ENCODE measurements at places on chromosomes 5 and 9.

- no peak for DNase-seq
These were observed 162.0 kb upstream of the SMIM23 start for GRCh38 chr5:171623551-171624097.

GRCh38 chr5:53464722-53465121 is 15.7 kb upstream of the FST start:
- DNase-seq = no peak

DNA sequence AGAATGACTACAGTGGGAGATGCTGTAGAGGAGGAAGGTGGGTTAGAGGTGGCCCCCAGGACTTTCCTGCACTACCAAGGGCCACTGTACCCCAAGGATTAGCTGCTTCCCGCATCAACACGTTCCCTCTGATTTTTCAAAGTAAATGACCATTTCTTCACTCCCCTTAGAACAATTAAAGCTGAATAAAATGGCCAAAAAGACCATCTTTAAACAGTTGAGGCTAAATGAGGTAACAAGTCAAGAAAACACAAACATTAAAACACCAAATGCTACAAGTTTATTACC is 740 bp upstream of the ERAP1 start:
- DNase-seq = no peak

DNA sequence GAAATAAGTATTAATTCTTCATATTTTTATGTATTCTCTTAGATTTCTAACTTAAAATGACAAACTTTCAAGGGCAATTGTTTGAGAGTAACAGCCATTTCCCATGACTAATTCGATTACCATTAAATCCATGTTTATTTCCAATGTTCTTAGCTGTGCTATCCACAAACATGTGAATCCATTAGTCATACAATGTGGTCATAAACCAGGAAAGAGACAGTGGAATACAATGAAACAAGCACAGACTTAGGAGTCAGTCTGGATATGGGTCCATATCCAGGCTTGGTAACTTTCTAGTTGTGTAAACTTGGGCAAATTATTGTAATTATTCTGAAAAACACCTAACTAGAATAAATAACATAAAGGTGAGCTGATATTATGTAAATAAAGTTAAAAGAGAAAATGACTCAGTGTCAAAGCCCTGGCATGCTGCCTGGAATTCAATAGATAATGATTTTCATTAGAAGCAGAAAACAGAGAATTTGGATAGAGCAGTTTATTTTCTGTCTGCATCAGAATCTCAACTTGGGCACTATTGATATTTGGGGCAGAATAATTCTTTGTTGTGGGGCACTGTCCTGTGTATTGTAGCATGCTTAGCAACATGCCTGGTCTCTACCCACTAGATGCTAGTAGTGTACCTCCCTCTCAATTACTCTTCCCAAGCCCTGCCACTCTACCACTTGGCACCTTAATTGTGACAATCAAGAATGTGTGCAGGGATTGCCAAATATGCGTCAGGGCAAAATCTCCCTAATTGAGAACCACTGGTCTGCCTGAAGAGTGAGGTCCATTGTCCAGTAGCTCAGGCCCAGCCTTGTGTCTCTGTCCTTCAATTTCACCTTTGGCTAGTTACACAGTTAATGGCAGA is 44.7 kb upstream of the SLC27A6 start:
- no peak for DNase-seq

GRCh38 chr9:107051392-107051791 is 188.4 kb downstream of the ZNF462 start:
- DNase-seq = no peak

- no peak for DNase-seq
These were observed 52.5 kb downstream of the NUP214 start for GRCh38 chr9:131177898-131178297.

DNA sequence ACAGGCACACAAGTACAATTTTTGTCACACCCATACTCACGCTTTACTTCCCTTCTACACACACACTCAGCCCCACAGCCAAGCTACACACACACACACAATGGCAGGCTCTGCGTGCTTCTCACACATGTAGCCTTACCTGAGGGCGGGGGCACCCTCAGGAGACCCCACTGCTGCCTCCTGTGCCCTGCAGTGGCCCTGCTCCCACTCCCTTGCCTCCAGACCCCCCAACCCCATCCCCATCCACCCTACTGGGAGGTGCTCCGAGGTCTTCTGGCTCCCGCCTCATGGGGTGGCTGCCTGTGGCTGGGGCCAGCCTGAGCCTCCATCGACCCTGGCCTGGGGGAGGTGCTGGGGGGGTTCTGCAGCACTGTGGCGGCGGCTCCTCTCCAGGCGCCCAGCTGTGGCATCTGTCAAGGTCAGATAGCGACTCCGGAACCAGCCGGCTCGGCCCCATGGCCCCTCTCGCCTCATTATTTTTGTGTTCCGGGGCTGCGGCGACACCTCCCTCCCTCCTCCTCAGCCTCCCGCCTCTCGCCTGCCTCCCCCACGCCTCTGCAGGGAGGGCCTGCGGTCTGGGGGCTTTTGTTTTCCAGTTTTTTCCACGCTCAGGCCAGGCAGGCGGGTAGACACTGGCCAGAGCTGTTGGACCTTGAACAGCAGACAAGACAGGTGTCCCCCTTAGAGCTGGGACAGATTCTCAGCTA is 21.7 kb downstream of the CXXC5 start:
- DNase-seq = no peak

GRCh38 chr9:109497226-109498153 is 617 bp downstream of the PTPN3 start:
- peak; percentile 2 for DNase-seq

DNA sequence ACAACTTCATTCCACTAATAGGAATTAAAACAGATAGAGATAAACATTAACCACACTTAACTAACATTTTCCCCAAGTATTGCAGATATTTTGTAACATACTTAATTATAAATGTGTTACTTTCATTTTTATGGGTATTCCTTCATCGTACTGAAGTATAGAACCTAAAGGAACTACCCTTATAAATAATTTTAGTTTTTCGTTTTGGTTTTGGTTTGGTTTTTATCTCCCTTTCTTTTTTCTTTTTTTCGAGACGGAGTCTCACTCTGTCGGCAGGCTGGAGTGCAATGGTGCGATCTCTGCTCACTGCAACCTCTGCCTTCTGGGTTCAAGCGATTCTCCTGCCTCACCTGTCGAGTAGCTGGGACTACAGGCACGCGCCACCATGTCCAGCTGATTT is 60.1 kb upstream of the LMNB1 start:
- no peak for DNase-seq

DNA sequence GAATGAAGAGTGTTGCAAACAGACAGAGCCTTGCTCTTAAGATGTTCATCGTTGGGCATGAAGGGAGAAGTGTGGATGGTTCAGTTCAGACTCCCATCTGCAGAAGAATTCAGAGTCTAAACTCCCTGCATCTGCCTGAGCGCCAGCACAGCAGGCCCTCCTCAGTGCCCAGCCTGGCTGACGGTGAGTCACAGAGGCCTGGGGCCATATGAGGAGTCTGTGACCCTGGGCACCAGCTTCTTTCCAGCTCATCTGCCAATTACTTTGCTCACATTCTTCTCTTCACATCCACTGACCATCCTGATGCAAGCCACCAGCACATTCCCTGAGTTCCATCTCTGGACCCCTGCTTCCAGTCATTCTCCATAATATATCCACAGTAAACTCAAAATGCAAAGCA is 401.1 kb upstream of the TRPC7 start:
- DNase-seq = no peak

DNA sequence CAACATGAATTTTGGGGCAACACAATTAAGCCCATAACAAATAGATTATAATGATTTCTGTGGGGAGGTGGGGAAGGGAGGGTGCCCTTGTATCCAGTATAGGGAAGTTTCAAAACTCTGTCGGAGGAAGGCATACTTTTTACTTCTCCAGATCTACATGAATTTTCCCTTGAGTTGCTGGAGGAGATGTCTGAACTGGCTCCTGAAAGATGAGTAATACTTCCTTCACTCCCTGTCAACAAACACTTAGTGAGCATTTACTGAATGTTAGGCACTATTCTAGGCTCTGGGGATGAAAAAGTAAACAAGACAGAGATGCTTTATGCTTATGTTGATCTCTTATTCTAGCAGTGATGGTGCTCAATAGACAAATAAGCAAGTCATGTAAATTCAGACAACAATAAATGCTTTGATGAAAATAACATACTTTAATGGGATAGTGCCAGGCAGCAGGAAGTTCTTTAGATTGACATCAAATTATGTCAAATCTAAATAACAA is 197.9 kb upstream of the ANKH start:
- DNase-seq = no peak

- no peak for DNase-seq
These were observed 129.4 kb upstream of the OR13F1 start for GRCh38 chr9:104374711-104375110.

GRCh38 chr9:2664174-2665065 is 42.8 kb downstream of the VLDLR start:
- no peak for DNase-seq

- DNase-seq = no peak
These were observed 5.9 kb downstream of the ARSB start for GRCh38 chr5:78979117-78979742.

DNA sequence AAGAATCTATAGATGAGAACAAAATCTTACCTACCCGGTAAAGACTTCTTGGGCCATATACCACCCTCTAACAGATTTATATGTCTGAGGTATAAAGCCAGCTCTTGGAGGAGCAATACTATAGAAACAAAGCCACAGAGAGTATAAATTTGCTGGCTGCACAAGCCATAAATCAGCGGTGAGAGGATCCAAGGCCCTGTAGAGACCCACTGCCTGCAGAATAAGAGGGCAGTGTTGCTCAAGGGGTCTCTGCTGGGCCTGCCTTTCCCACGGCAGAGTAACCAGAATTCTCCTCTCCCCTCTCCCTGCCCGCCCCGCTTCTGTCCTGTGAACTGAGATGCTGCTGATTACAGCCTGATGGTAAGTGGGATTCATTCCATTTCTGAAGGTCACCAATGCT is 89.2 kb downstream of the NDFIP1 start:
- no peak for DNase-seq

GRCh38 chr9:3698076-3698475 is 172.3 kb upstream of the RFX3 start:
- DNase-seq = peak; percentile 12

- no peak for DNase-seq
These were observed 1.9 kb downstream of the TERT start for GRCh38 chr5:1292846-1293415.

DNA sequence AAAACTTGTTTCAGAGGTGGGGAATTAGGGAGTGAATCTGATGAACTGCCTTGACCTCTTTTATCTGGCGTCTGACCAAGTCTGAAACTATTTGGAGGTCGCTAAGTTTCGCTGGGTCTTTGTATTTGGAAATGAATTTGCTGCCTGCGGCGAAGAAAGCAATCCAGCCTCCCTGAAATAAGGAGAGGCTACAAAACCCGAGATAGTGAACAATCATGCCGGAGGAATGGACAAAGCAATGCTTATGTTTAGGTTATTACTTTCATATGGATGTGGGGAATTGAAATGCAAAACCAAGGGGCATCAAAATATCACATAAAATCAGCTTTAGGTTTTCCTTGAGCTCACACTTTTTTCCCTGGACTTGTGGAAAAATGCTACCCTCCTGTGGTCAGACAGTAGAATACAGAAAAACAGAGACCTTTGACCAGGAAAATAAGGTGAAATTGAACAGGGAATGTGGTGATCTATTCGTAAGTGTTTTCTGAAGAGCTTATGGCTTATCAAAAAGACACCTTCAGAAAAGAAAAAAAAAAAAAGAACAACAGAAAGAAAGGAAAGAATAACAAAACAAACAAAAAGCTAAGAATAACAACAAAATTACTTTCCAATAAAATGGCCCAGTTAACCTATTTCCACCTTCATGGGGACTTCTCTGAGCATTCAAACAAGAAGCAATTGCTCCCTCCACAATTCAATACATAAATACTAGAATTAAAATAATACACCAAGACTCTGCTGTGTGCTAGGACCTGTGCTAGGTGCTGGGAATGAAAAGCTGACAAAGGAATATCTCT is 68.6 kb upstream of the DPYSL3 start:
- peak; percentile 49 for DNase-seq

DNA sequence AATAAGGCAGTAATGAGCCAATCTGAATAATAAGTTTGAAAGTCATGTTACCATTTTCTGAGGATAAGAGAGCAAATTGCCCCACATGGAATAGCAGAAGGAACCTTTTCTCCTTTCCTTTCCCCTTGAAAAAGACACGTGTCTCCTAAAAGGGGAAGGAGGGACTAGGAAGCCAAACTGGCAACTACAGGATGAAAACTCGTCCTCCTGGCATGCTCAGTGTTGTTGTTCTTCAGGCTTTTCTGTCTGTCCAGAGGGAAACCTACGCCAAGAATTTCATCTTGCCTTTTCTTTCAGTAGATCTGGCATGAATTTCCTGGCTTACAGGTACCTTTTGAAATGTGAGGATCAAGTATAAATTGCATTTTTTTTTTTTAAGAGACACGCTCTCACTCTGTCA is 355.9 kb upstream of the TLE4 start:
- DNase-seq = no peak

DNA sequence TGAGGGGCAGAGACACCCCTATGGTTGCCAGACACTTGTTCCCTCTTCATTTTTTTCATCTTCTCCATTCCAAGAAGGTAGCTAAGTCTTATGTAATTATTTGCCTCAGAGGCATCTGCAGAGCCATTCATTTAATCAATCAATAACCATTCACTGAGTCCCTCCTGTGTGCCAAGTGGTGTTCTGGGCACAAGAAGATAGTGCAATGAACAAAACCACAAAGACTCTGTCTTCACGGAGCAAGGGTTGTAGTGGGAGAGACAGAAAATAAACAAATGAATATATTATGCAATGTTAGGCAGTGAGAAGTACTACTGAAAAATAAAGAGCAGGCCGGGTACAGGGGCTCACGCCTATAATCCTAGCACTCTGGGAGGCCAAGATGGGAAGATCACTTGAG is 41.4 kb upstream of the CTNNA1 start:
- DNase-seq = no peak

DNA sequence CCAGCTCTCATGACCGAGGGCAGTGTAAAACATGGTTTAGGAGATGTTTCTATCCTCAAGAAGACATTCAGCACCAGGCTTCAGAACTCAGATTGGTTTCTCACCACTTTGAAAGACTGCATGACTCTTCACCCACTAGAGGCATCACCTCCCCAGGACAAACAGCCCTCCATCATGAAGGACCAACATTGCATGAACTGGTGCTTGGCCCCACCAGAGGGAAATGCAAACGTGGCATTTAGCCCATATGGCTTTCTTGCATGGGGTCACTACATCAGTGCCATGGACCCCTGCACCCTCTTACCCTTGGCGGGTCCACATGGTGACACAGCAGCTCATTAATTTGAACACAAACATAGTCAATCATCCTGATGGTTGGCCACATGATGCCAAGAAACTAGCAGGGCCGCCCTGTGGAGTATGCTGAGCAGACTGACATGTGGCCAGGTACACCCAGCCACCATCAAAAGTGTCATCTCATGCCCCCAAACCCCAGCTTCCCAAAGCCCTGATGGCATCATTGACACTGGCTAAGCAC is 129.5 kb upstream of the FSTL4 start:
- DNase-seq = no peak

GRCh38 chr9:10678010-10678409 is 65.2 kb upstream of the PTPRD start:
- no peak for DNase-seq

GRCh38 chr9:32382565-32383320 is 1.7 kb upstream of the ACO1 start:
- no peak for DNase-seq
